ENCODE measurements at places on chromosomes 12 and 14. TPM values are rescaled to one million over a fixed set of nuclear protein-coding genes. Genes with fewer than 3 reads are reported as not detected.

GRCh38 chr14:103130965-103131364 is 7.7 kb downstream of the TNFAIP2 start:
- no peaks in the 10 kb centered on the region for H3K27me3 ChIP-seq
- H3K4me1 ChIP-seq = no peaks in the 10 kb centered on the region
- no peak overlapping the region for H3K4me3 ChIP-seq
- no peak for DNase-seq
- H3K36me3 ChIP-seq = no peaks in the 10 kb centered on the region

DNA sequence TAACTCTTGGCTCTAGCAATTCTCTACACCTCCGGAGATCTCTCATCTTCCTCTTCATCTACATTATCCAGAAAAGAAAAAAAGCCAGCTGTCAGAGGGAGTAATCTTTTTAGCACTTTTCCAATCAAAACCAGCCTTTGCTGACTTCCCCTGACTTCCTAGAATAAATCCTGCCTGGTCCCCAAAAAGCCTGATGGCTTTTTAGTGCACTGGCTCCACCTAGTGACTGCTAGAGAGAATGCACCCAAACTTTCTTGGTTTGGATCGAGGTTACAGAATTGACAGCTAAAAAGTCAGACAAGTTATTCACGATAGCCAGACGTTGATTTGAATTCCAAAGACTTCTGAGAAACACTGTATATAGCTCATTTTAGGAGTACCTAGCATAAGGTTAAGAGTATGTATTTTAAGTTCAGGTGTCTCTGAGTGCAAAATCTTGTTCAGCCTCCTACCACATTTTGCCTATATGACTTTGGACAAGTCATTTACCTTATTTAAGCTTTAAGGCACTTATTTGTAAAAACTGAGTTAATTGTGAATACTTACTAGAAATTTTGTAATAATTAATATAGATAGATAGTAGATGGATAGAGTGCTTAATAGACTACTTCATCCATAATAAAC is 185.7 kb upstream of the GRIN2B start:
- H3K4me1 ChIP-seq = no peaks in the 10 kb centered on the region
- peak; percentile 37 for DNase-seq
- H3K36me3 ChIP-seq = no peaks in the 10 kb centered on the region
- H3K27me3 ChIP-seq = no peaks in the 10 kb centered on the region
- H3K4me3 ChIP-seq = no peak overlapping the region
- H3K27ac ChIP-seq = no peak overlapping the region

DNA sequence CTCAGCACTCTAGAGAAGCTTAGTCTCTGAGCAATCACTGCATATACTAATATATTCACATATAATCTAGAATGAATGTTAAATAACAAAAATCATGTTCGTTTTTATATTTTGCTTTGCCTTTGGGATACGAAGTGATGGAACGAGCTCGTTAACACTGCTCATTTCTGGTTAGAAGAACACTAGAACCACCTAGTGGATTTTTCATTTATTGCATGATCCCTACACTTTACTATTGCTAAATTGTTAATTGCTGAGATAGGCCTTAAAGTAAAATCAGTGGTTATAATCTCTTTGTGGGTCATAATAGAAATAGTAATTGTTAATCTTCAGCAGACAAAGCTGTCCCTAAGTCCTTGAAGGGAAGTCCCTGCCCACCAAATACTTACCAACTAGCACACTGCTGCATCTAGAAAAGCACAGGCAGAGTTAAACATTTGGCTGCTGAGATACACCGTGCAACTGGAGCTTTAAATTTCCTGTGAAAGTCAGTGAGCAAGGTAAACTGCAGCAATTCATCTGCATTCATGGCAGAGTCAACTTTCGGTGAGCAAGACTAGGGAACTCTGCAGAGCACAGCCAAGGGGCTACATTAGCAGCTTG is 353.7 kb downstream of the APAF1 start:
- no peaks in the 10 kb centered on the region for H3K27me3 ChIP-seq
- H3K36me3 ChIP-seq = no peaks in the 10 kb centered on the region
- H3K27ac ChIP-seq = no peak overlapping the region

DNA sequence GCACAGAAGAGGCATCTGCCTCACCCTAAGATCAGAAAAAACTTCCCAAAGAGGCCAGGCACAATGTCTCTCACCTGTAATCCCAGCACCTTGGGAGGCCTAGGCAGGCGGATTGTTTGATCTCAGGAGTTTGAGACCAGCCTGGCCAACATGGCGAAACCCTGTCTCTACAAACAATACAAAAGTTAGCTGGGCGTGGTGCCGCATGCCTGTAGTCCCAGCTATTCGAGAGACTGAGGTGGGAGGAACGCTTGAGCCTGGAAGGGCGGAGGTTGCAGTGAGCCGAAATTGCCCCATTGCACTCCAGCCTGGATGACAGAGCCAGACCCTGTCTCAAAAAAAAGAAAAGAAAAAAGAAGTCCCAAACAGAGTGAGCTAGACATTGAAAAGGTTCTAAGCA is 4.5 kb downstream of the ZBTB1 start:
- no peaks in the 10 kb centered on the region for H3K27me3 ChIP-seq
- H3K36me3 ChIP-seq = peaks cover 6% of the 10 kb centered on the region
- H3K27ac ChIP-seq = peak overlapping the region; percentile 47
- no peak for DNase-seq
- no peak overlapping the region for H3K4me3 ChIP-seq

- no peak overlapping the region for H3K4me3 ChIP-seq
- H3K36me3 ChIP-seq = no peaks in the 10 kb centered on the region
- H3K27me3 ChIP-seq = no peaks in the 10 kb centered on the region
- no peak overlapping the region for H3K27ac ChIP-seq
Observed at GRCh38 chr12:59634254-59634653, 38.4 kb downstream of the SLC16A7 start.

GRCh38 chr12:88706286-88706685 is 126.0 kb upstream of the KITLG start:
- no peak overlapping the region for H3K27ac ChIP-seq
- H3K4me3 ChIP-seq = no peak overlapping the region
- H3K36me3 ChIP-seq = no peaks in the 10 kb centered on the region
- no peak for DNase-seq
- H3K27me3 ChIP-seq = no peaks in the 10 kb centered on the region
- no peaks in the 10 kb centered on the region for H3K4me1 ChIP-seq

DNA sequence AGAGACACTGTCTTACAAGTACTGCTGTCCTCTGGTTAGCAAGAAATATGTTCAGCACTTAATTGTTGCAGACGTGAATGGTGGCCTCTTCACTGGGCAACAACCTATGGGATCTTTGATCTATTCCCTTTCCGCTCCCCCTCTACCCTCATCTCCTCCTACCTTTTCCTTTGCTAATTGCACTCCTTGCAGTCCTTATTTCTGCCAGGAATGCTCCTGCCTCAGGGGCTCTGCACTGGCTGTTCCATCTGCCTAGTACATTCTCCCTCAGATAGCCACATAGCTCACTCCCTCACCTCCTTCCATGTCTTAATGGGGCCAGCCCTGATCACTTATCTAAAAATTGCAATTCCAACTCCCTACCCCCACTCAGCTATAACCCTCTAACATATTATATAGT is 4.5 kb upstream of the NFYB start:
- no peak overlapping the region for H3K4me3 ChIP-seq
- no peak overlapping the region for H3K27ac ChIP-seq
- no peaks in the 10 kb centered on the region for H3K36me3 ChIP-seq
- H3K27me3 ChIP-seq = no peaks in the 10 kb centered on the region

DNA sequence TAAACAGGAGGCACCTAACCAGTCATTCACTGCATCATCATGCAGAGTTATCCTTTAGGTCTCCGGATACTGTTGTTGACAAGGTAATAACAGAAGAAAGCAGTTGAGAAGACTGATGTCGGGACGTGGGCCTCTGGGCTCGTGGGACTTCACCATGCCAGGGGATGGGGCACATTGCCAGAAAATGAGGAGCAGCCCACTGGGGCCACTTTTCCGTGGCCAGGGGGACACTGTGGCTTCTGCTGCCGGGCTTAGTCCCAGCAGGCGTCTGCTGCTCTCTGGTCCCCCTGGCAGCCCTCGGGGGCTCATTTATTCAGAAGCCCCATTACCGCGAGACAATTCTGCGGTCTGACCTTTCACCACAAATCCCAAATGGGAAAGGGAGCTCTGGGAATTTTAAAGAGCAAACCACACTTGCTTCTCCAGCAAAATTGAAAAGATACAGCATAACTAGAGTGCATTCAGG is 201.2 kb downstream of the DAD1 start:
- no peaks in the 10 kb centered on the region for H3K36me3 ChIP-seq
- H3K27me3 ChIP-seq = no peaks in the 10 kb centered on the region
- no peak overlapping the region for H3K4me3 ChIP-seq

DNA sequence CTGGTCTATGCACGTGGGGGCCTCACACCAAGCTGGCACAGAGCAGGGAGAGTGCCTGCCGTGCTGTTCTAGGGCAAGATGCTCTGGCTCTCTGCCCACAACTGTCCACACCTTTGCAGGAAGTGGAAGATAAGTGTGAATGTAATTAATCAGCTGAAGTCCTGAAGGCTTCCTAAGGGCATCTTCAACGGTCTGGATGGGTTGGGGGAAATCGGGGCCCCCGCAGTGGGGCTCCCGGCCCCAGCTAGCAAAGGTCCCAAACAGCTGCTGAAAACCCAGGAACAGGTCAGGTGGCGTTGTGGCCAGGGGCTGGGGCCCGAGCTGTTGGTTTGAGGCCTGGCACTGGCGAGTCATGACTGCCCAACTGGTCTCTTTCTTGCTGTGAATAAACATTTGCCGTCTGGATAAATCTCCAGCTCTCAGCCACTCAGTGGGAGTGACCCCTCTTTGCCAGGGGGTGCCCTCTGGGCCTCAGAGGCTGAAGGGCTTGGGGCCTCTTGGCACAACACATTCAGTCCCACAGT is 6.7 kb upstream of the SLC25A29 start:
- H3K4me3 ChIP-seq = no peak overlapping the region
- no peak overlapping the region for H3K27ac ChIP-seq
- H3K4me1 ChIP-seq = no peaks in the 10 kb centered on the region
- no peaks in the 10 kb centered on the region for H3K36me3 ChIP-seq

GRCh38 chr14:20468764-20469241 is 403 bp upstream of the PNP start:
- peaks cover 16% of the 10 kb centered on the region for H3K36me3 ChIP-seq
- peak overlapping the region; percentile 92 for H3K4me3 ChIP-seq
- peak overlapping the region; percentile 77 for H3K27ac ChIP-seq
- peaks cover 41% of the 10 kb centered on the region for H3K4me1 ChIP-seq
- DNase-seq = no peak
- H3K27me3 ChIP-seq = no peaks in the 10 kb centered on the region

DNA sequence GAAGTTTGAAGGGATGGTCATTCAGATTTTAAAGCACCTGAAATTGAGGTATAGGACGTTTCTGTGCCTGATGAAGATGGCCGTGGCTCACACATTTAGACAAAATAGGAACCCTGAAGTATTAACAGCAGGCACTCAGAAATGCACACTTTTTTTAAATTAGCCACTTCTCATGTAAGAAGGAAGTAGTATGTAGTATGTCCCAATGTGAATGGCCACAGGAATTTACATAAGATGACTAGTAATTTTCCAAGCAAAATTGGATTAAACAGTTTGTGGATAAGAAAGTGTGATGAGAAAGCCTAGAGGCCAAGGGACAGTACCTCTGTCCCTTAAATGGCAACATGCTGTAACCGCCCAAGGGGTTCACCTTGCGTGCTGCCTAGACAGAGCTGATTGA is 1.8 kb upstream of the MIS18BP1 start:
- no peak overlapping the region for H3K4me3 ChIP-seq
- H3K27ac ChIP-seq = no peak overlapping the region
- no peaks in the 10 kb centered on the region for H3K27me3 ChIP-seq
- H3K36me3 ChIP-seq = no peaks in the 10 kb centered on the region
- peaks cover 30% of the 10 kb centered on the region for H3K4me1 ChIP-seq
- DNase-seq = no peak

GRCh38 chr14:25803386-25804018 is 753.6 kb upstream of the STXBP6 start:
- no peaks in the 10 kb centered on the region for H3K4me1 ChIP-seq
- H3K36me3 ChIP-seq = no peaks in the 10 kb centered on the region
- no peak for DNase-seq

GRCh38 chr12:54016478-54016964 is 7.7 kb downstream of the HOXC8 start:
- no peak overlapping the region for H3K27ac ChIP-seq
- H3K4me3 ChIP-seq = no peak overlapping the region
- H3K4me1 ChIP-seq = peaks cover 21% of the 10 kb centered on the region
- H3K36me3 ChIP-seq = no peaks in the 10 kb centered on the region
- DNase-seq = no peak
- peaks cover 58% of the 10 kb centered on the region for H3K27me3 ChIP-seq

DNA sequence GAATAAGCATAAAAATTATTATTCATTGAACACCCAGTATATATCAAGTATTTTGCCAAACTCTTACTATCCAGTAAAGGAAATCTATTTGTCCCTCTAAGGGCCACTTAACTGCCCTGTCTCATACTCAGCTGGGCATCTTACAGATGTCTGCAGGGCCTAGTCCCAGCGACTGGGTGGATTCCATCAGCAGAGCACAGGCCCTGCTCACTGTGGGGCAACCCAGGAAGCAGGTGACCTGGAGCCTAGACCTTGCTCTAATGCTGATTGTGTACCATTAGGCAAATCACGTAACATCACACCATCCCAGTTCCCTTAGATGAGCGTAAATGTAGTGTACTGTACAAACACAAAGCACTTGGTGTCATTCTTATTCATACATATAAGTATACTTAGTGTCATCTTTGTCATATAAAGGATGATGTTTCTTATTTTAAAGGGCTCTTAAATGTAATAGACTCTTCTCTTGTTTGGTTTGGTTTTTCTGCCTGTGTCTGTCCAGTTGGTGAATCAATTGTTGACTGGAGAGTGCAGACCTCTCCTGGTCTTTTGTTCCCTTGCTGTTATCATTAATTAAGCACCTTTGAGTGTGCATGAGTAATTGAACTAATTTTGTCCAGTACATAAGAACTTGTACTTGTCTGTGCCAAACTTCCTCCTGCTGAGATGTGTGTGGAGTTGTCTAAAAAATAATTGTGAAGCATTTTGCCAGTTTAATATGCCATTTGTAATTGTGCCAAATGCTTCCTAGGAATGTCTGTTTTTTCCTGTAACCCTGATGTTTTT is 49.3 kb downstream of the RAB35 start:
- no peak overlapping the region for H3K27ac ChIP-seq
- no peak overlapping the region for H3K4me3 ChIP-seq
- no peaks in the 10 kb centered on the region for H3K4me1 ChIP-seq
- DNase-seq = no peak

Gene SLC25A21
- not detected for polyA plus RNA-seq

Gene PPFIA2
- not detected for polyA plus RNA-seq

Gene ENDOU
- not detected for polyA plus RNA-seq

Gene OR6C2
- polyA plus RNA-seq = not detected

Gene NXPH4
- polyA plus RNA-seq = not detected

Gene PIWIL1
- polyA plus RNA-seq = not detected
